Activated naive CD4-positive, alpha-beta T cell treated with Interleukin-2 at 50 U/mL for 16 hours (primary cell): ENCODE measurements at places on chromosomes 2 and 18.

DNA sequence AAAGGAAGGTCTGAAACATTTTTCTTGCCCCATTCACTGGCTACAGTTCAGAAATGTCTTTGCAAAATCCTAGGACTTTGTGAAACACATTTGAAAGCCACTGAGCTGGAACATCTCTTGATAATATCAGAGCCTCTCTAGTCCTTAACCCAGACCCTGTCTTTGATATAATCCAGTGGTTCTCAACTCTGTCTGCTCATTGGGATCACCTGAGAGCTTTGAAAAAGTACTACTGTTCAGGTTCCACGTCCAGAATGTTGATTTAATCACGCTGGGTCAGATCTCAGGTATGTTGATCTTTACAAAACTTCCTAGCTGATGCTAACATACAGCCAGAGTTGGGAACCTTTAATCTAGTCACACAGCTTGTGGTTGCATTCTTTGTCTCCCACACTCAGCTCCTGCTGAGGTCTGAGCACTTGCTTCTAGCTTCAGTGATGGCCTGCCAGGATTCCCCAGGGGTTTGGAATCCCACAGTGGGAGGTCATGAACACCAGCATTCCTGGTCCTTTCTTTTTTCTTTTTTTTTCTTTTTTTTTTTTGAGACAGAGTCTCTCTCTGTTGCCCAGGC is 262.7 kb downstream of the SETBP1 start:
- no peak for DNase-seq

DNA sequence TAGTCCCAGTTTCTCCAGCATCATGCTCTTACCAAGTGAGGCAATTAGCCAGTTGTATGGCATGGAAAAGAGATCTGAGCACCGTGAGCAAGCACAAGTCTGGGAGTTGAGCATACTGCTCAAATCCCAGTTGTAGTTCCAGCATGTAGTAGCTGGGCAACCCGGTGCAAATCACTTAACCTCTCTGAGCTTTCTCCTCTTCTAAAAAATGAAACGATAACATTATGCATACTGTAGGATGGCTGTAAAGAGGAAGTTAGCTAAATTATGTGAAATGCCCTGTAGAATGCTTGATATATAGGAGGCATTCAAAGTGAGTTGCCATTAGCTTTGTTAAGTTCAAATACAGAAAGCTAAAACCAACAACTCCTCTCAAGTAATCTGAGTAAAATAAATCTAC is 164.0 kb upstream of the ZEB2 start:
- DNase-seq = no peak

DNA sequence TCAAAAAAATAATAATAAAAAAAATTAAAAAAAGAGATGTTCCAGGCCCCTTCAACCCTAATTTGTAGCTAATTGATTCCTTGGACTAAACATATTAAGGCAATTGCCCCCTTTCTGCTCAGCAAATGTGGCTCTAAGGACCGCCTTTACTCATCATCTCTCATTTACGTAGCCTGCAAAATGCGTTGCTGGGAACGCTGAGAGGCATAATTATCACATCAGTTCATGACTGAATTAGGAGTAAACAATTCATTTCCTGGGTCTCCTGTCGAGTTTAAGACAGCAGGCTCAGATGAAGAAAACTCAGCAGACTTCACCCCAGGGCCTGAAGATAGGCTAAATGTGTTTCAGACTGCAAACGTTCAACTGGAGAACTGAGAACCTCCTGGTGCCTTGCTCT is 413.5 kb downstream of the NBAS start:
- DNase-seq = no peak

DNA sequence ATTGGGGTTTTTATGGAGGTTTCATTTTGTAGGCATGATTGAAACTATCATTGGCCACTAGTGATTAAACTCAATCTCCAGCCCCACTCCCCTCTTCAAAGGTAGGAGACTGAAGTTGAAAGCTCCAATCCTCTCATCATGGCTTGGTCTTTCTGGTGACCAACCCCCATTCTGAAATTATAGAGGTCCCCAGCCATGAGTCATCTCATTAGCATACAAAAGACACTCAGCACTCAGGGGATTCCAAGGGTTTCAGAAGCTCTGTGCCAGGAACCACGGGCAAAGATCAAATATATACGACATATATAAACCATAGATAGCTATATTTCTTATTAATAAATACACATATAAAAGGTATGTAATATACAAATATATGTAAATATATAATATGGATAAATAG is 256.0 kb upstream of the POU3F3 start:
- DNase-seq = no peak

DNA sequence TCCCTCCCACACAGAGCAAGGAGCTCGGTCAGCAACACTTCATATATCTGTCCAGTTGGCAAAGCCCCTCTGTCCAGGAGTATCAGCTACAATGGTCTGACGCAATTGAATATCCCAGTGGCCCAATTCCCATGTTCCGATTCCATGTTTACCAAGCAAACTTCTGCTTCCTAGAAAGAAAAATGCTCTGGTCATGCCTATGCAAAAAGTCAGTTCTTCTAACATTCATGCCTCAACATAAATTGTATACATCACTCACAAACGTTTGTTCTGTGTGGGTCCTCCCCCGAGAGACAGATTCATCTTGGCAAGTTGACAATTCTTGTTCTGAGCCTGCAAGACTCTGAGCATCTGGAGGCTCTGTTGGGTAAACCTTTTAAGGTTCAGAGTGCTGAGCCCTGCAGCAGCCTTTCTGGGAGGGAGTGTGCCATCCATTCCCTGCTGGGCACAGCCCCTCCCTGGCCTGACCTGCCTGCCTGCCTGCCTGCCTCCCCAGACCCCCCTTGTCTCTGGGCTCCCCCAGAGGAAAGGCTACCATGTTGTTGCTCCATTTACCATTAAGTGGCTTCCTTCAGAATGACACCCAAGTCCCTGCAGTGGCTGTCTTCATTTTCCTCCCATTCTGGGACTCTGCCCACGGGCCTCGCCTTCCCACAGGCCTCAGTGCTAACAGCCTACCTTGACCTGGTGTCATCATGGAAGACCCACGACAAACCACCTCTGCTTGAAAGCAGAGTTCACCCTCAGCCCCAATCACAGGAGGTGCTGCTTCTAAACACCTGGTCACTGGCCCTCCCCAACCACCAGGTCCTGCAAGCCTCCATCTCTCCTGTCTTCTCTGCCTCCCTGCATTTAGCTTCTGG is 37.6 kb upstream of the TAF1B start:
- no peak for DNase-seq

GRCh38 chr2:95036596-95037383 is 11.3 kb downstream of the MAL start:
- DNase-seq = no peak

GRCh38 chr2:160402501-160402900 is 91.1 kb downstream of the RBMS1 start:
- no peak for DNase-seq

DNA sequence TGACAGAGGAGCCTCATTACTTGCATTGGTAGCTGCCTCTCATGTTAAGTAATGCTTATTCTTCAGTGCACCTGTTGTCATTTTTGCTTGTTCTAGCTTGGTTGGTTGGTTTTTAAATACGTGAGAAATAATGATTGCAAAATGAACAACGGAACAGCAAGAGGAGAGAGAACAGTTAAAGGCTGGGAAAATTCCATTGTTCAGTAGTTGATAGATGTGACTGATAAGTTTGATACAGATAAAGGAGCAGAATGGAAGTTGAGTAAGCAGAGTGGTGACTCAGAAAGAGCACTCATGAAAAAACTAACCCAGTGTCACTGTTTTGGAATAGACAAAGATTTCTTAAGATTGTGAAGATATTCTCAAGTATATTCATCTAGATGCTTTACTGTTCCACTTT is 50.5 kb downstream of the MTA3 start:
- DNase-seq = no peak

GRCh38 chr18:25113566-25113965 is 238.4 kb downstream of the ZNF521 start:
- DNase-seq = no peak

- DNase-seq = no peak
Observed at GRCh38 chr2:221088506-221088905, 483.6 kb downstream of the EPHA4 start.

- no peak for DNase-seq
Observed at GRCh38 chr2:109195193-109196045, 66.4 kb downstream of the SH3RF3 start.

GRCh38 chr2:12718711-12719399 is 2.1 kb downstream of the TRIB2 start:
- peak; percentile 51 for DNase-seq

DNA sequence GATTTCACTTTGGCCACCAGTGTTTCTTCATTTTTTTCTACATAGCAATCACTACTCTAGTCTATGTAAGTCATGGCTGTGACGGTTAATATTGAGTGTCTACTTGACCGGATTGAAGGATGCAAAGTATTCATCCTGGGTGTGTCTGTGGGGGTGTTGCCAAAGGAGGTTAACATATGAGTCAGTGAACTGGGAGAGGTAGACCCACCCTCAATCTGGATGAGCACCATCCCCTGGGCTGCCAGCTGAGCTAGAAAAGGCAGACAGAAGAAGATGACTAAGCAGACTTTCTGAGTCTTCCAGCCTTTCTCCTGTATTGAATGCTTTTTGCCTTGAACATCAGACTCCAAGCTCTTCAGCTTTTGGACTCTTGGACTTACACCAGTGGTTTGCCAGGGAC is 265.0 kb upstream of the SLC8A1 start:
- DNase-seq = no peak

DNA sequence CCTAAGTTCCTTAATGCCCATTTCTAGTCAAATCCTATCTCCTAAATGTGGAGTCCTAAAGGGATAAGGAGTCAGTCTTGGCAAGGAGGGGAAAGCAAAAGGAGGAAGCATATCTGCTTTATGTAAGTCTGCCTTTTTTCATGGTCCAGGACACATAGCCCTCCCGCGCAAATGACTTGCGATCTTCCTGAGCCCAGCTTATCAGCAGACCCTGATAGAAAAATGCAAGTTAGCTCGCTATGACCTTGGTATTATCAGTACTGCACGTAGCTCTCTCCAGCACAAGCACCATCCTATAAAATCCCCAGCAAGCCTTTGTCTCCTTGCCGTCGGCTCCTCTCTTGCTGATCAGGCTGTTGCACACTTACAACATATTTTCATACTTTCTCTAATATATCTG is 281.4 kb upstream of the KCNH7 start:
- DNase-seq = no peak

GRCh38 chr2:175599966-175600831 is 401.9 kb downstream of the LNPK start:
- DNase-seq = no peak

DNA sequence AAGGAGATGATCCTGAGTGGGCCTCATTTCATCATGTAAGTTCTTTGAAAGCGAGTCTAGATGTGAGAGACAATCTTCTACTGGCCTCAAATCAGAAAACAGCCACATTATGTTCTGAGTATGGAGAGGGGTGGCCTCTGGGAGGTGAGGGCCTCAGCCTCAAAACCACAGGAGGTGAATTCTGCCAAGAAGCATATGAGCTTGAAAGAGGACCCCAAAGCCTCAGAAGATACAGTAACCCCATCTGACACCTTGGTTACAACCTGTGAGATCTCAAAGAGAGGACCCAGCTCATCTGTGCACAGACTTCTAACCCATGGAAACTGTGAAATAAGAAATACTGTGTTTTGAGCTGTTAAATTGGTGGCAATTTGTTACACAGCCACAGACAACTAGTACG is 200.1 kb downstream of the ARHGAP15 start:
- DNase-seq = no peak

DNA sequence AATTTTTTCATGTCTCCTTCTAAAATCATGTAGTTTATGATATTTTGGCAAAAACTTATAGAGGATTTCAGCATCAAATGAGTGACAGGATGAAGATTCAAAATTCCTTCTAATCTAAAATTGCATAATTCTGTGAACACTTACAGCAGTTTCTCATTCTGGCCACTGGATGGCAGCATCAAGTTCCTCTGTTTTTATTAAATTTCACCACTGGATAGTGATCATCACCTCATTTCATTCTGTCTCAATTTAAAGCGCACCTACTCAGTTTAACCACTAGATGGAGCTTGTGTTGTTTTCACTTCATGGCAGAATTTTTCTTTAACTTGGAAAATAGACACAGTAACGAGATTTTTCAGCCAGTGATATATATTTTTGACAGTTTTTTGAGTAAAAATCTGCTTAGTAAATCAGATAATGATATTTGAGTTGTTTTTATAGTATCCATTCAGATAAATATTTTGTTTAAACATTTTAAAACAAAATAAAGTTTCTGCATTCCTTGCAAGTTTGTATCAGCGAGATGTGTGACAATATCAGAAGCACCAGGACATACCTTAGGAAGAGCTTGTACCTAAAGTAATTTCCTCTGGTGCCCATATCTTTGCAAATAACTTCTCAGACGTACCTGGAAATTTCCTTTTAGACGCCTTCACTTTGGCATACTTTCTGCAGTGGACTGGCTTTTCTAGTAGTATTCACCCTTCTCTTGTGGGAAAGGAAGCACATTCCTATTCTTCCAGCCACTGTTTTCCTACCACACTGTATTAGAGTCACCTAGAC is 94.7 kb upstream of the ARHGAP15 start:
- peak; percentile 57 for DNase-seq

GRCh38 chr2:231604101-231604684 is 11.5 kb downstream of the TEX44 start:
- DNase-seq = peak; percentile 25

- DNase-seq = no peak
Observed at GRCh38 chr2:196354186-196354585, 182.8 kb upstream of the STK17B start.

DNA sequence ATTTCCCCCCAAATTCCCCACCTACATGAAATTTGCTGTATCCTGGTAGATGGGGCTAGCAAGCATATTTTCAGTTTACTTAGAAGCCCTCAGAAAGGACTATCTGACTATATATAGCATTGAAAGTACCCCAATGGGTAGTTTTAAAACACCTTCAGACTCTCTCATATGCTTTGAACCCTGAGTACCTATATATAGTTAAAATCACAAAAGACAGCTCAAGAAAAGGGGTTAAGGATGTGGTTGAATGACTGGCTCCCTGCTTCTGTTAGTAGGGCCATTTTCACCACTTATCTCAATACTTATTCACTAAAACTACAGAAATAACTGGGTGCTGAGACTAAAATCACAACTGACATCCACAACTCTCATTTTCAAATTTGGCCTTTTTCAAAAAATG is 18.5 kb downstream of the WDPCP start:
- DNase-seq = no peak

DNA sequence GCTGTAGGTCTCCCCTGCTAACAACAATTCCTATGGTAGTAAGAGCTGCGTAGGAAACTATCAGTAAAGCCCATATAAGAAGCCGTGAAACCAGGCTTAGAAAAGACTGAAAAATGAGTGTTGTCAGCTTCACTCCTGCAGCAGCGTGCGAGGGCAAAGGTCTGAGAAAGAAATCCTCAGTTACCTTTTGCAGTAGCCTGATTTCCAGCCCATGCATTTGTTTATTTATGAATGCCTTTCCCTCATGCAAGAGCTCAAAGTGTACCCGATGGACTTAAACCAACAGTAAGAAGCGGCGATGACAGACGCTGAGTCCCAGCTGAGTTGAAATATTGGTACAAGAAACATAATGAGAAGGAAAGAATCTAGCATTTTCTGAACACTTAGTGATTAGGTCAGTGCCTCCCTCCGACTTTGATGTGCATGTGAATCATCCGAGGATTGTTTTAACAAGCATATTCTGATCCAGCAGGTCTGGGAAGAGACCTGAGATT is 15.0 kb upstream of the POLI start:
- no peak for DNase-seq
